Left renal cortex interstitium (tissue), 4 donors: ENCODE measurements at places on chromosomes 5 and 9. TPM values are rescaled to one million over a fixed set of nuclear protein-coding genes. Genes with fewer than 3 reads are reported as not detected.

Gene FAM78A
- polyA plus RNA-seq: 2.6 TPM

GRCh38 chr5:89277816-89278215 lies 394.8 kb upstream of the MEF2C start:
- DNase-seq: no peak

- no peak for DNase-seq
Measured at GRCh38 chr5:39319395-39319794, 44.9 kb downstream of the C9 start.

Gene SLIT3
- polyA plus RNA-seq: 44.8 TPM

DNA sequence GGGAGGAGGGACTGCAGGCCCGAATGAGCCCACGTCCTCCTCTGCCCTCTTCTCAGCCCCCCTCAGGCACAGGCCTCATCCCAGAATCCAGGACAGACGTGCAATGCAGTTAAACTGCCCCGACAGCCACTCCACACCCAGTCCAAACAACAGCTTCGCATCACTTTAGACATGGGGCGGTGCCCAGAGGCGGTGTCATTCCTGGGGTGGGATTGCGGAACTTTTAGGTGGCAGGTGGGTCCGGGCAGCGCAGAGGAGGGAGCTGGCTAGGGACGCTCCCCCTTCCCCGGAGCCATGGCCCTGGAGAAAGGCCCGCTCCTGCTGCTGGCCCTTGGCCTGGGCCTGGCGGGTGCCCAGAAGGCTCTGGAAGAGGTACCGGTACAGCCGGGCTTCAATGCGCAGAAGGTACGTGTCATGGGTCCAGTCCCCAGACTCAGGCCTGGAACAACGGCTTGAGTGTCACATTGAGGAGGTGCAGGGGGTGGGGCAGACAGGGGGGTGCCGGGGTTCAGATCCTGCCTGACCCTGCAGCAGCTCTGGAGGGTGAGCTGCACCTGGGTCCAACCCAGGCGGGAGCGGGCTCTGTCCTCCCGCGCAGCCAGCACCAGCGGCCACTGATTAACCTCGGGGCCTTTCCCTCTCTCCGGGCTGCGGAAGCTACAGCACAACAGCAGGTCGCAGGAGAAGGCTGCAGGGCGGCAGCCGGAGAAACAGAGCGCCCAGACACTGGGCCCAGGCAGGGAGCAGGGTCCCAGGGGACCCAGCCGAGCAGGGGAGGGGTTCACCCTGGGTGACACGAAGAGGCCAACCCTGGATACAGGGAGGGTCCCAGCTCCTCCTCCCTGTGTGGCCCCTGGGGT lies 25.2 kb downstream of the GLT6D1 start:
- DNase-seq: no peak

GRCh38 chr5:67921004-67921601 lies 294.5 kb upstream of the PIK3R1 start:
- no peak for DNase-seq

GRCh38 chr9:125650271-125650737 lies 56.7 kb downstream of the MAPKAP1 start:
- DNase-seq: no peak

Gene DTWD2
- 16.2 TPM for polyA plus RNA-seq

DNA sequence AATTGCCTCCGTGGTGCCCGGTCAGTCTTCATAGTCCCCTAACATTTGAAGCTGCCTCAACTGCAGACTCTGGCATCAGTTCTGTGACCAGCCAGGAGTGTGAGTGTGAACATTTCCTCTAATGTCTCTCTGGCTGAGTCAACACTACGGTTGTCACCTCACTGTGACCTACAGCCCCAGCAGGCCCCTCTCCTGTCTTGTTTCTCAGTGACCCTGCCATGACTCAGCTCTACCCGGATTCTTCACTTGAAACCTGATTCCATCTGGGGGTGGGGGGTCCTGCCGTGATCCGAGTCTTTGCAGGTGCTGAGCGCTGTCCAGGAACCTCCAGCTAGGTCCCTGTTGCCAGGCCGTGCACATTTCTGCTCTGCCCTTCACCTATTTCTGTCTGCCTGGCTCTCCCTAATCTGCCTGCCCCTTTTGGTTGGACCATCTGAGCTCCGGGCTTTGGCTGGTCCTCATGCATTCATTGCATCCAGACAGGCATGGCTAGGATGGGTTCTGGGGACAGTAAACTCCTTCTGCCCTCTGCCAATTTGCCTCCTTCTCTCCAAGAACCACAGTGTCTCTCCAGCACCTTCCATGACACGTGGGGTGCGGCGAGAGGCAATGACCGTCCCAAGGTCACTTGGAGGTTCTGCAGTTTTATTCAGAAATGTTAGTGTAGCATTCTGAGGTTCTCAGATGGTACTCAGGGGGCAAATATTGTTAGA lies 24.2 kb downstream of the STC2 start:
- no peak for DNase-seq

DNA sequence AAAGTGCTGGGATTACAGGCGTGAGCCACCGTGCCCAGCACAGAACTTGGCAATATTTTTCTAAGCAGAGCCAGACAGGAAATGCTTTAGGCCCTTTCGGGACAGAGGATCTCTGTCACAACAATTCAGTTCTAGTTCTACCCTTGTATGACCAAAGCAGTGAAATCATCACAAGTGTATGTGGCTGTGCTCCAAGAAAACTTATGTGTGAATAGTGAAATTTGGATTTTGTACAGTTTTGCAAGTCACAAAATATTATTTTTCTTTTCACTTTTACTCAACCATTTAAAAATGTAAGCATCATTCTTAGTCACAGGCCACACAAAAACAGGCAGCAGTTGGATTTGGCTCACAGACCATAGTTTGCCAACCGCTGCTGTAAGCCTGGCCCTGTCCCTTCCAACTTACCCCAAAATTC lies 20.4 kb upstream of the PRUNE2 start:
- DNase-seq: no peak
